ENCODE measurements at places on chromosomes 16 and 17.

DNA sequence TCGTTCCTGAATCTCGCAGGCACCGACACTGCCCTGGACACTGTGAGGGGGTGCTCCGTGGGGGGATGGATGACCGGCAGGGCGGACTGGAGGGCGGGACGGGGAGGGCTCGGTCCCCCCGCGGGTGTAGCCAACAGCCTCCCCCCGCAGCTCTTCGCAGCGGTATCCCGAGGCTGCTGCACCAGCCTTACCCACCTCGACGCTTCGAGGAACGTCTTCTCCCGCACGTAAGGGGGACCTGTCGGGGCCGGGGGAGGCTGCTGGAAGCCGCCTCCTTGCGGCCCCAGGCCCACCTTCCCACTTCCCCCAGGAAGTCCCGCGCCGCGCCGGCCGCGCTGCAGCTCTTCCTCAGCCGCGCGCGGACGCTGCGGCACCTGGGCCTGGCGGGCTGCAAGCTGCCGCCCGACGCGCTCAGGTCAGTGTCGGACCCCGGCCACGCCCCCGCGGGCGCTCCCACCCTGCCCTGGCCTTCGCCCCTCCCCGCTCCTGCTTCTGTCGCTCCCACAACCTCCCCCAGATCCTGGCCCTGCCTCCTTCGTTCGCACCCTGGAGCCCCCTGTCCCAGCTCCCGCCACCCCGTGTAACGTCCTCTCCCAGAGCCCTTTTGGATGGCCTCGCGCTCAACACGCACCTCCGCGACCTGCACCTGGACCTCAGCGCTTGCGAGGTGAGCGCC, 3.3 kb downstream of the CARMIL2 start:
- no peak for DNase-seq

DNA sequence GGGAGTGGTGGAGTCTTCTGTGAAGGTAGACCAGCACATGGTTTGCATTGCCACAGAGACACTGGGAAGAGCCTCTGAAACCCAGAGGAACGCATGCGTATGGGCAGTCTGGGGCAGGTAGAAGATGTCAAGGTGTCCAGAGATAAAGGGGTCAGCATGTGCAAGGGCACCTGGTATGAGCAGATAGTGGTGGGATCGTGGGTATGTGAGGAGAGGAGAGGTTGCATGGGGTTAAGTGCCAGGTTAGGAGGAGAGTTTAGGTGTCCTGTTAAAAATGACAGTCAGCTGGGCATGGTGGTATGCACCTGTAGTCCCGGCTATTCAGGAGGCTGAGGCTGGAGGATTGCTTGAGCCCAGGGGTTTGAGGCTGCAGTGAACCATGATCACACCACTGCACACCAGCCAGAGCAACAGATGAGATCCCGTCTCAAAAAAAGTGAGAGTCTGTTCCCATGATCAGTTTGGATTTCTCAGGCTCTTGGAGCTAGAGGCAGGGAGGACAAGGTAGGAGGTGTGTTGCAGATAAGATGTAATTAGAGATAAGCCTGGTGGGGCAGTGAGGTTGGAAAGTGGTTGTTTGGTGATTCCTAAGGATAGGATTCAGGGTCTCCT, 3.0 kb downstream of the PYCARD start:
- DNase-seq = no peak

GRCh38 chr17:27965224-27965623, 72.1 kb upstream of the LYRM9 start:
- DNase-seq = no peak

DNA sequence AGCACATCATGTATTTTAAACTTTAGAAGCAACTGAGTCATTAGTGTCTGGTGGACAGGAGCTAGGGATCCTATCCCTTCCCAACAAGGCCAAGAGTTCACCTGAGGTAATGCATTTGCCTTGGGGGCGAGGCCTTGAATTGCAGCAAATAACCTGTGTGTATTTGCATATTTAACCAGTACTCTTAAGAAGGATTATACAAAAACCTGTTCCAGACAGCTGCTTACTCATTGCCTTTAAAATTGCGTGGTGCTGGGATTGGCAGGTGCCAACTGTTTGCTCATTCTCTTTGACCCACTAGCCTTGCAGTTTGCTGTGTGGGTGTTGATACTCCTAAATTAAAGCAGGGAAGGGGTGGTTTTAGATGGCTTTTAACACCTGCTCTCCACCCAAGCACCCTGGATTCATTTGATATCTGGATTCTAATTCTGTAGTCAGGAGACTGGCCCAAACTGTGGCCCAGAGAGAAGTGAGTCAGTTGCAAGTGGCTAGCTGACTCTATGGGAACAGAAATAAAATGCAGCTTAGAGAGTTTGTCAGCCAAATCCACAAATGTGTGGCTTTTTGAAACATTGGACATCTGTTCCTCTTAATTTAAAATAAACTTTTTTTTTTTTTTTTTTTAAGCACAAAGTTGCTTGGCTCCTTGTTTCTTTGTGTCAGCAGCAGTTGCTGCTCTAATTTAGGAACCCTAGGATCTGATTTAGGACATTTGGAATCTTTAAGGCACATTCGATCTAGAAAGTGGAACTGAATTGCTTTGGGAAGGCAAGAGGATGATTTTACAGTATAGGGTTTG, 46.9 kb downstream of the TUBD1 start:
- DNase-seq = peak; percentile 65

- DNase-seq = no peak
Measured at GRCh38 chr16:30977502-30977901, 7.5 kb upstream of the HSD3B7 start.

DNA sequence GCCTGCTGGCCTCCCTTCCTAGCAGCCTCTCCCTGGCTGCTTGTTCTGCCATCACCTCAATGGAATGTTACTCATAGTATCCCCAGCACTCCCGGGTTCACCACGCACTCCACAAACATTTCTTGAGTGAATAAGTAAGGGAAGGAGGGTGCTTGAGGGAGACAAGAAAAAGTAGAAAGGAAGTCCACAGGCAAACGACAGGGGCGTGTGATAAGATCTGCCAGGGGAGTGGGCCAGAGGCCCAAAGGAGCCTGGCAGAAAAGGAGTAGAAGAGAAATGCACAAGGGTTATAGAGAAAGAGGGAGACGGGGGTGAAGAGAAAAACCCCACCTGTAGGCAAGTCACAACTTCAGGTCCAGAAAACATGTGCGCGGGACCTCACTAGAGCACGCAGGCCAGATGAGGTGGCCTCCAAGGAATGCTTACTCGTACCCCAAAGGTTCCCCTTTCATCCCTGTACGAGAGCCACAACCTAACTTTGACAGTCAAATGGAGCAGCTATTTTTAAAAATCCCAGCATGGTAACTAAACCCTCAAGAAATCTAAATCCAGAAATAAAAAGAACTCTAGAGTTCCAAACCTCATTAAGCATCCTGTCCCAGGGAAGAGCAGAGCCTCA, 6.6 kb downstream of the ZDHHC7 start:
- peak; percentile 83 for DNase-seq

GRCh38 chr16:10694830-10695229, at the start of gene TEKT5:
Gene TEKT5, minus strand, starts transcription at chr16:10694930. Its CDS starts 57 bp downstream, at chr16:10694873.
- DNase-seq = no peak

GRCh38 chr17:19756546-19756945, 8.4 kb upstream of the ALDH3A1 start:
- no peak for DNase-seq

DNA sequence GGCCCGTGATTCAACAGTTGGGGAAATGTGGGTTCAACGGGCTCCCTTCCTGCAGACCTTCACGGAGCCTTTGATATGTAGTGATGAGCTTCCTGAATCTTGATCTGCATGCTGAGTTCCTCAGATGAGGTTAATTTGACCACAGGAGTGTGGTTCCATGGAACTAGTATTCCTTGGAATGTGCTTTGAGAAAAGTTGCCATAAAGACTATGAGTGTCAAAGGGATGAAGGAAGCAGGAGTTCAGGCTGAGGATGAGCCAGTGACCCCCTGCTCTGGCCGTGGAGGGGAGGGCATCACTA, 229.2 kb downstream of the MSI2 start:
- DNase-seq = no peak

DNA sequence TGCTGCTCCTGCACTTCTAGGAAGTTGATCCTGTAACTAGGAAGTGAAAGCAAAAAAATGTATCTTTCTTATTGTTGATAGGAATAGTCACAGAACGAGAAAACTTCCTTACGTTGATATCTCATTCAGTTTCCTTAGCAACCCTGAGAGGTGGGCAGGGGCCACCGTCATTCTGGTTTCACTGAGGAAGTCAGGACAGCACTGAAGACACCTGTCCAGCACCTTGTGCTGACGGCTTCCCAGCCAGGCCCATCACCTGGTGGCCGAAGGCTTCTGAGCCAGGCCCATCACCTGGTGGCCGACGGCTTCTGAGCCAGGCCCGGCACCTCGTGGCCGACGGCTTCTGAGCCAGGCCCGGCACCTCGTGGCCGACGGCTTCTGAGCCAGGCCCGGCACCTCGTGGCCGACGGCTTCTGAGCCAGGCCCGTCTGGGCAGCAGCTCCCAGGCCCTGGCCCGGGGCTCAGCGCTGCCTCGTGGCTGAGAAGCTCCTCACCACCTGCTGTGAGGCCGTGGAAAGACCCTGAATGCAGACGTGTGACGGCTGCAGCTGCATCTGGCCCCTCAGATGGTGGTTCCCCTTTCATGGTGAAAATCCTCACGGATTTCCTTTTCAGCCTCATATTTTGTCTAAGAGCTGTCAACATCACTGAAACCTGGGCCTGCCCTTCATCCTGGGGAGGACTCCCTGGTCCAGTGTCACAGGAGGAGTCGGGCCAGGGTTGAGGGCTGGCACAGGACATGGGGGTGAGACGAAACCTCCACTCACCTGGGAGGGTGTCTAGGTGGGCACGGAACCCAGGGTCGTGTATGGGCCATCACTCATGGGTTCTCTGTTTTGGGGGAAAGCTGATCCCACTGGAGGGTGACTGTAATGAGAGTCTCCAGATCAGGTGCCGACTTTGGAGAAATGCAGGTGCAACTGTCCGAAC, 33.0 kb upstream of the ZNF750 start:
- no peak for DNase-seq

- DNase-seq = no peak
Measured at GRCh38 chr17:48296453-48296852, 133.6 kb downstream of the SKAP1 start.

- DNase-seq = no peak
Measured at GRCh38 chr17:76120658-76121008, 17.0 kb upstream of the EXOC7 start.

- no peak for DNase-seq
Measured at GRCh38 chr17:80191192-80191591, 21.4 kb downstream of the CARD14 start.

- peak; percentile 34 for DNase-seq
Measured at GRCh38 chr17:44170499-44171201, at the start of gene ASB16. Gene ASB16, plus strand, starts transcription at chr17:44170704. Its CDS starts 86 bp downstream, at chr17:44170790.

- DNase-seq = no peak
Measured at GRCh38 chr17:81241203-81241602, 2.1 kb downstream of the NDUFAF8 start.

DNA sequence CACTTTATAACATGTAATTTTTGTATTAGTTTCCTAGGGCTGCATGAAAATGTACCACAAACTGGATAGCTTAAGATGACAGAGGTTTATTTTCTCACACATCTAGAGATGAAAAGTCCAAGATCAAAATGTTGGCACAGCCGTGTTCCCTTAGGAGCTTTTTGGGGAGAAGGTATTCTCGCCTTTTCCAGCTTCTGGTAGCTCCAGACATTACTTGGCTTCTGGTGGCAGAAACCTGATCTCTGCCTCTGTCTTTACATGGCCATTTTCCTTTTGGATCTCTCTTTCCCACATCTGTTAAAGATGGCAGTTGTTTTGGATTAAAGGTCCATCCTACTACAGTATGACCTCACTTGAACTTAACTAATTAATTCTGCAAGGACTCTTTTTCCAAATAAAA, 885.7 kb upstream of the CDH8 start:
- DNase-seq = no peak

DNA sequence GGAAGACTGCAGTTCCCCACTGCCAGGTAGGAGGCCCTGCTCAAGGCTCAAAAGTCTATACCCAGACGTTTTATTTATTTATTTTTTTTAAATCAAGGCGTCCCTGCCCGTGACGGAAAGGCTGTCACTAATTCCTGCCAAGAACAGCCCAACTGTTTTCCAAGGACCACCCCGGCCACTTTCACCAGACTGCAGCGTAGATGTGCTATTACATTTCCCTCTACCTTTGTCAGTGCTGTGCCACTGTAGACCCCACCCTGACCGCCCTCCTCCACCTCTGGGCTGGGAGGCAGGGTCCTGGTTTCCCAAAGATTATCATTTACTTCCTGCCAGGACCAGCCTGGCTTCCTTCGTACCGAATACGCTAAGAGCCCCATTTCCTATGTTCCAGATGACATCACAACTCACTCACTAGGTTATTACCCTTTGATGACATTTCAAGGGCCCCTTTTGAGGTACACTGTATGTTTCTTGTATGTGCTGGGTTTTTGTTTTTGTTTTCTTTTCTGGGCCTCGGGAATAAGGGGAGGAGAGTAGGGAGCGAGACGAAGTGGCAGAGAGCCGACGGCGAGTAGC, 6.3 kb upstream of the RNF227 start:
- DNase-seq = no peak

DNA sequence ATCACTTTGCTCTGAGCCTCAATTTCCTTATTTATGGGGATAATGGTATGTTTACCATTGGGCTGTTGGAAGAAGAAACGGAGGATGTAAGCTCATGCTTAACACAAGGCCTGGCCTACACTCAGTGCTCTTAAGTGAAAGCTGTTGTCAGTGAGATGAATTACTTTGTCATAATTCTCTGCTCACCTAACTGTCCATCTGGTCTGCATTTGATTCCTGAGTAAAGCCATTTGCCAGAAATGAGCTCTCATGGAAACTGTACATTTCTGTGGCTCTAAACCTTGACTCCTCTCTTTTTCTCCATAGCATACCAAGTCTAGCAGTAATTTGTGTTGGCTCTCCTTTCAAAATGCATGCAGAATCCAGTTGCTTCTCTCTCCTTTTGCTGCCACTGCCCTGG, 445.7 kb downstream of the UTP18 start:
- no peak for DNase-seq

- DNase-seq = no peak
Measured at GRCh38 chr16:50201787-50202186, 48.7 kb downstream of the TENT4B start.

DNA sequence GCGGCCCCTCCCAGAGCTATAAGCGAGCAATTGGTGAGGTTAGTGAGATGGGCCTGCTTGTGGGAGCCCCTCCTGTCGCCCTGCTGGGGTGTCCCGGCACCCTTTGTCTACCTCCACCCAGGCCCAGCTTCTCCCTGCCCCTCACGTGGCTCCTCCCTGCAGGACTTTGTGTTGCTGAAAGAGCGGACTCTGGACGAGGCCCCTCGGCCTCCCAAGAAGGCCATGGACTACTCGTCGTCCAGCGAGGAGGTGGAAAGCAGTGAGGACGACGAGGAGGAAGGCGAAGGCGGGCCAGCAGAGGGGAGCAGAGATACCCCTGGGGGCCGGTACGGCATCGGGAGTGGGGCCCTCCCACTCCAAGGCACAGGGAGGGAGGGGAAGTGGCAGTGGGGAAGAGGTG, 6.1 kb upstream of the C17orf107 start:
- DNase-seq = no peak

GRCh38 chr17:67260170-67260987, 15.4 kb upstream of the HELZ start:
- peak; percentile 92 for DNase-seq

GRCh38 chr17:57080718-57081117, 4.3 kb upstream of the AKAP1 start:
- no peak for DNase-seq
